ENCODE measurements at places on chromosomes 2 and 18.

- no peak for DNase-seq
These were observed 2.6 kb downstream of the NLRC4 start for GRCh38 chr2:32262105-32262504.

DNA sequence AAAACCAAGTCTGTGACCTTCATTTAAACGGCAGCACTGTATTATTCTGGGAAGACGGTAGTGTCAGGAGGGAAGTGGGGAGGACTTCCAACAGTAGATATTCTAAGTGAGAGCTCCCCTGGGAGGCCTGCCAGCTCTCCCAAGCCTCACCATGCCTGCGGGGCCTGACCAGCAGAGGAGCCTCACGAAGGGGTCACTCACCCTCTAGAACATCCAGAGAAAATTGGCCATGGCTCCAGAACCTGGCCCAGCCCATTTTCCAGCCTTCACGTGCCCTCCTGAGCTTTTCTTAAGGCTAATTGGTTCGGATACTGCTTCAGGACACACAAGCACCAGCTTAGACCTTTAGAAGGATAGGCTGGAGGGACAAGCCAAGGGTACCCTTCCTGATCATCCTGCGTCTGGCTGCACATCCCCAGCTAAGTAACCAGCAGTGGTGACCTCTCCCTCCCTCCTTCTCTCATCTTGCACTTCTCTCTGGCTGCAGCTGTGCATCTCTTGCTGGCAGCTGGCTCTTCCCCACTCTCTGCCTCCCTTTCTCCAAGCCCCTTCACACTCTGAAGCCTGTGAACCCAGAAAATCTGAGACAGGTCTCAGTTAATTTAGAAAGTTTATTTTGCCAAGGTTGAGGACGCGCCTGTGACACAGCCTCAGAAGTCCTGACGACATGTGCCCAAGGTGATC is 120.1 kb upstream of the PKDCC start:
- no peak for DNase-seq

DNA sequence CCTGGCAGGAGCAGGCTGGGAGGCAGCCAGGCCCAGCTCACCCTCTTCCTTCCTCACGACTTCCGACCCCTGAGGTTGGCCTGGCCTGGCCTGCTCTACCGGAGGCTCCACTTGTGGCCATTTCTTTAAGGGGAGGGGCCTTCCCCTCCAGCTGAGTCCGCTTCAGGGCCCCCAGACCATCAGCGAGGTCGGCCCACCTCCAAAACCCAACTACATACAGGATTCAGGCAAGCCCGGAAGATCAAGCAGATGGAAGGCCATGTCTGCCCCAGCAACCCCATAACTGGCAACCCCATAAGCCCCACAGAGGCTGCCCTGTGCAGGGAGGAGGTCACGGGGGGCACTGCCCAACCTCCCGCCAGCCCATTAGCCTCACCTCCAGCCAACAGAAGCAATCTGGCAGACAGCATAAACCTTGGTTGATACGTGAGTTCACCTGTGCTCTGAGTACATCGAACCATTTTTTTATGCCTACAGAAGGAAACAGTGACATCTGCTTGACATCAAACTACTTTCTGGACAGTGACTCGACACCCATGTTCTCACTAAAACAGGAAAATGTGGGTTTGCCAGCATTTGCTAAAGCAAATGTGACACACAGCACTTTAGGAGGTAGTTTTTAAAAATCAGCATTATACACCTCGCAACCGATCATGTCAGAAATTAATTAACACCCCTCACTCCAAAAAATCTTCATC is 98.9 kb downstream of the EIPR1 start:
- DNase-seq: no peak

- no peak for DNase-seq
These were observed 24.4 kb upstream of the ACKR3 start for GRCh38 chr2:236545248-236545658.

- DNase-seq: no peak
These were observed 13.2 kb downstream of the REV1 start for GRCh38 chr2:99476629-99477028.

GRCh38 chr2:37501113-37501512 is 156.7 kb downstream of the QPCT start:
- DNase-seq: no peak

GRCh38 chr2:105187531-105187930 is 54.0 kb upstream of the GPR45 start:
- no peak for DNase-seq

GRCh38 chr2:204468746-204469429 is 76.4 kb upstream of the PARD3B start:
- DNase-seq: no peak

GRCh38 chr2:149063177-149063576 is 24.7 kb downstream of the LYPD6B start:
- DNase-seq: no peak

DNA sequence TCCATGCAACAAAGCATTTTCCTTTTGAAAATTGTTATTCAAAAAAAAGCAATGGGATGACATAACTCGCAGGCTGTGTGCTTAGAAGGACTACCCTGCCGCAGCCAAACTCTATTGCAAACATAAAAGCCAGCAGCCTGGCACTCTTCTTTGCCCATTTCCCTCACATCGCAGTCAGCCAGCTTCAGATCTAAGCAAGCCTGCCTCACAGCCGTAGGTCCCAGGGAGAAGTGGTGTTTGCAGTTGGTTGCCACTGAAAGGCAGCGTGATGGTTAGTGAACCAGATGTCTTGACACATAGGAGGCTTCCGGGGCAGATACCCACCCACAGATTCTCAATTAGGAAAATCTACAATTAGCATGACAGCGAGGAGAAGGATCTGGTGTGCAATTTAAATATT is 655.2 kb downstream of the RNF144A start:
- no peak for DNase-seq

- DNase-seq: no peak
These were observed 321.5 kb upstream of the HNRNPA3 start for GRCh38 chr2:176891105-176891504.

- no peak for DNase-seq
These were observed 31.7 kb downstream of the MBP start for GRCh38 chr18:77100751-77101355.

DNA sequence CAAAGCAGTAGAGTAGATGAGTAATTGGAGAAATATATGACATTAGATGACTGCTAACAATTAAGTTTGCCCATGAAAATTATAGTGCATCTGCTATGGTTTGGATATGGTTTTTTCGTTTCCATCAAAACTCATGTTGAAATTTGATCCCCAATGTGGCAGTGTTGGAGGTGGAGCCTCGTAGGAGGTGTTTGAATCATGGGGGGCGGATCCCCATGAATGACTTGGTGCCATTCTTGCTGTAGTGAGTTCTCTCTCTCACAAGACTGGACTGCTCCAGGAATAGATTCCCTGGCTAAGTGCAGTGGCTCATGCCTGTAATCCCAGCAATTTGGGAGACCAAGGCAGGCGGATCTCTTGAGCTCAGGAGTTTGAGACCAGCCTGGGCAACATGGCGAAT is 9.7 kb upstream of the CUL3 start:
- no peak for DNase-seq

GRCh38 chr2:203718087-203718486 is 11.6 kb downstream of the CD28 start:
- no peak for DNase-seq

- DNase-seq: no peak
These were observed 53.1 kb downstream of the CAB39 start for GRCh38 chr2:230765611-230766300.

GRCh38 chr2:27705851-27706622 is 42.3 kb downstream of the SLC4A1AP start:
- no peak for DNase-seq

- DNase-seq: no peak
These were observed 396.3 kb downstream of the IRS1 start for GRCh38 chr2:226403369-226403768.

- no peak for DNase-seq
These were observed 463.7 kb upstream of the HNMT start for GRCh38 chr2:137500599-137500998.

- no peak for DNase-seq
These were observed 799.6 kb upstream of the HS6ST1 start for GRCh38 chr2:129118296-129118695.
